Fibroblast of skin of right quadriceps (primary cell): ENCODE measurements at places on chromosomes 6 and 20.

DNA sequence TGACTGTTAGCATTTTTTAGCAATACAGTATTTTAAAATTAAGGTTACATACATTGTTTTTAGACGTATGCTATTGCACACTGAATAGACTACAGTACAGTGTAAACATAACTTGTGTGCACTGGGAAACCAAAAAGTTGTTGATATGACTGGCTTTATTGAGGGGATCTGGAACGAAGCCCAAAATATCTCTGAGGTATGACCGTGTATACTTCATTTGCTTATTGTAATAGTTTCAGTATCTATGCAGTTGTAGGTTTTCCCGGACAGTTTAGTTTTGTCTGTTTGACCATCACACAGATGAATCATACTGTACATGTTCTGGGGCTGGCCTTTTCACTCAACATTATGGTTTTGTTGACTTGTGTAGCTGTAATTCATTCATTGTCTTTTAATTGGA lies 6.9 kb upstream of the ZBTB12 start:
- DNase-seq, result peak; percentile 49

- DNase-seq, result no peak
These were observed 12.9 kb downstream of the RPS6KA2 start for GRCh38 chr6:166614171-166614583.

DNA sequence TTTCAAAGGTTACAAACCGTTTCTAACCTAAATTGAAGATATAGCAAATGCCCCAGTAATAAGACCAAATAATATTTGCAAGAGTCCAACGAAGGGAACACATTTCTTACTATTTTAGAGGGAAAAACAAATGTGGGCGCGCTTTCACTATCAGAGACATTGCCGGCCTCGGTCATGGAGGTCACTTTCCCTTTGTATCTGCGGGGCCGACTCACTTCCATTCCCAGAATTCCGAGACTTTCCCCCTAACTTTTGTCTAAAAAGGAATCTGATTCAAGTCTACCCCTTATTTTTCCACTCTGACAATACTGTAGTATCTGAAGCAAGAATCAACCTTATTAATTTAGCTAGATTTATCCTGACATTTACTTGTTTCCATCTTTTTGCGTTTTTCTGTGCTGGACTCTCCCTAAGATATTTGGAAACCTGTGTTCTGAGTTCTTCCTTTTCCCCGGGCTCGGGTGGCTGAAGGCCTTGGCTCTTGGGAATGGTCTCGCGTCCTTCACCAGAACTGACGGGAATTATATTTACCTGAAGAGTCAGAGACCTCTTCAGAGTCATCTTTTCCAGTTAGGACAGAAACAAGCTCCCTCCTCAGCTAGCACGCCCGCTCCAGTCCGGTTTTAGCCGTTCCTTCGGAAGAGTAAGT lies 71.8 kb upstream of the ZNF184 start:
- no peak for DNase-seq

DNA sequence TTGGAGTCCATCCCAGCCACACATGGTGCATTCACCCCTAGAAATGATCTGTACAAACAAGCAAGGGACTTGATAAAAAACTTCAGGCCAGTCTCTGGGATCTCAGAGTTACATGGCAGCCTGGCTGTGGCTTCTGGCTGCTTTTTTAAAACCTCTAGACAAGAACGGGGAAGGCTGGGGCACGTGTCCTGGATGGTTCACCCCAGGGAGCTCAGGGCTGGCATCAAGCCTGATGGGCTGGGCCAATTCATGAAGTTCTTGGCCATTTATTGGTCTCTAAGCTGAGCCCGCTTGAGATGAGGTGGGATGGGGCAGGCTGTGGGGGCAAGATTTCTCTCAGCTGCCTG lies 10.4 kb upstream of the ZFAND3 start:
- DNase-seq, result no peak

DNA sequence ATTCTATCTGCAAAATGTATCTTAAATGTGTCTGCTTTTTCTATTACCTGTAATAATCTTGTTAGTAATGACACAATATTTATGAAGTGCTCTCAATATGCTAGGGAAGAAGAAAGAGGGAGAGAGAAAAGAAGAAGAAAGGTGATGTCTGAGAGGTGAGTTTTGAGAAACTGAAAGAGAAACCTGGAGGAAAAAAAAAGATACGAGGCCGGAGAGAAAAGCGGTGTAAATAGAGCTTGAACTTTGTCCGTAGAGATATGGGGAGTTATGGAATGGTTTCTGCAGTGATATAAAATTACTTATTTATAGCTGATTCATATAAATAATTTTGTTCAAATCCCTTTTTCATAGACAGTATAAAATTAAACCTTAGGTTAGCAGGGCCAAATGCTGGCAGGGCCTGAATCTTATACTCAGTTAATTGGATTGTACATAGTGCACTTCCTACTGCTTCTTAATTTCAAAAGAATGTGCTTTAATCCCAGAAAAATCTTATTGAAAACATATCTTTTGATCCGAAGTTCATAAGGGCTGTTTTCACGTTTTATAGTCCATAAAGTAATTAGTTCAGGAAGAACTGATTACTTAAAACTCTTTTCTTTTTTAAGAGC lies 43.0 kb downstream of the MYB start:
- no peak for DNase-seq

- no peak for DNase-seq
These were observed 63.4 kb upstream of the MRPS10 start for GRCh38 chr6:42280966-42281533.

DNA sequence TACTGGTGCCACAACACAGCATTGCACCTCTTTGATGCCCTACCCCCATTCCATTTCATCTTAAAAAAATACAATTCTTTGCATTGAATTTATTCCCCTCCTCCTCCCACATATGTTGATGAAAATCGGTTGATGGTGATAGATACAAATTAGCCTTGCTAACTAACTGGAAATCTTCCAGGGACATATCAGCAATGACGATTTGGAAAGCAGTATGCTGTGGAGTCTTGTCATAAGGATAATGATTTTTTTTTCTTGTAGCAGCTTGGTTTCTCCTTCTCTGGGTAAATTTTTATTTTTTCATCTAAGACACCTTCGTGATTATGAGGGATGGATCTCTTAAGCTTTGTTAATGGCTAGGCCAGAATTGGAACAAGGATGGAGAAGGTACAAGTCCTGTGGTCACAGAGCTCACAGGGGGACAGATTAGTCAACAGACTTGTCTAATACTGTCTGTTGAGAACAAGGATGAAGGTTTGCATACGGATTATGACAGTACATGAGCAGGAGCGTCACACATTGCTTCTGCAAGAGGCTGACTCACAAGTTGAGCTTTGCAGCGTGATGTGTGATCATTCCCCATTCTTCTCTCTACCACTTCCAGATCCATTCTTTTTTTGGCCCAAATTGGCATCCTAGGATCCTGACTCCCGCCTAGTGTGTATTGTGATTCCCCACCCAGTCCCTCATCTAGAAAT lies 233.1 kb upstream of the FERMT1 start:
- DNase-seq, result no peak

- no peak for DNase-seq
These were observed 215.6 kb upstream of the CHD6 start for GRCh38 chr20:41833739-41834138.

GRCh38 chr6:146851837-146852236 lies 253.1 kb downstream of the ADGB start:
- DNase-seq, result peak; percentile 92

- peak; percentile 72 for DNase-seq
These were observed 125.1 kb upstream of the NXT1 start for GRCh38 chr20:23225407-23226060.

GRCh38 chr20:2911200-2911599 lies 37.9 kb downstream of the PTPRA start:
- no peak for DNase-seq

- DNase-seq, result no peak
These were observed 1.8 kb upstream of the JPH2 start for GRCh38 chr20:44188752-44189151.

DNA sequence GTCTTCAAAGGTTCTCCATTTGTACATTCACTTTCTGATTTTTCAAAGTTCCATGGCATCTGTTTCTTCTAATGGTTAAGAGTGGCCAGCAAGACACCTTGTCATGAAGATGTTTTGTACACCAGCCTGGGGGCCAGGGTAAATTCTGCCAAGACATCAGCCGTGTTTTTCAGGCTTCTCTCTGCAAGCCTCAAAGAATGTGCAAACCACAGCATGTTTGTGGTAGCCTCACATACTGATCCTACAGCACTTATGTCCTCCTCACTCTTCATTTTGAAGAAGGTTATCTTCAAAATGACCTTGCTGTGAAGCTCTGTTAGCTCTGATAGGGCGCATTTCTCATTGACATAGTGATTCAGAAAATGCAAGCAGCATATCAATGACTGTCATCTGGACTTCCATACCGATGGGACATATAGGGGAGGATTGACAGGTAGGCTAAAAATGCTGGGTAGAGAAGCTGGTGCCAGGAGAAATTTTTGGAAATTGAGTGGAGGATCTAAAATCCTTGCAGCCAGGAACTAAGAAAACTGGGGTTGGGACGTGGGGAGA lies 59.3 kb upstream of the SPTLC3 start:
- DNase-seq, result peak; percentile 22

GRCh38 chr20:52926505-52926904 lies 45.7 kb upstream of the TSHZ2 start:
- DNase-seq, result no peak

- no peak for DNase-seq
These were observed 14.8 kb upstream of the BTN3A2 start for GRCh38 chr6:26349964-26350857.

- DNase-seq, result no peak
These were observed 93.2 kb downstream of the JARID2 start for GRCh38 chr6:15339081-15339480.

DNA sequence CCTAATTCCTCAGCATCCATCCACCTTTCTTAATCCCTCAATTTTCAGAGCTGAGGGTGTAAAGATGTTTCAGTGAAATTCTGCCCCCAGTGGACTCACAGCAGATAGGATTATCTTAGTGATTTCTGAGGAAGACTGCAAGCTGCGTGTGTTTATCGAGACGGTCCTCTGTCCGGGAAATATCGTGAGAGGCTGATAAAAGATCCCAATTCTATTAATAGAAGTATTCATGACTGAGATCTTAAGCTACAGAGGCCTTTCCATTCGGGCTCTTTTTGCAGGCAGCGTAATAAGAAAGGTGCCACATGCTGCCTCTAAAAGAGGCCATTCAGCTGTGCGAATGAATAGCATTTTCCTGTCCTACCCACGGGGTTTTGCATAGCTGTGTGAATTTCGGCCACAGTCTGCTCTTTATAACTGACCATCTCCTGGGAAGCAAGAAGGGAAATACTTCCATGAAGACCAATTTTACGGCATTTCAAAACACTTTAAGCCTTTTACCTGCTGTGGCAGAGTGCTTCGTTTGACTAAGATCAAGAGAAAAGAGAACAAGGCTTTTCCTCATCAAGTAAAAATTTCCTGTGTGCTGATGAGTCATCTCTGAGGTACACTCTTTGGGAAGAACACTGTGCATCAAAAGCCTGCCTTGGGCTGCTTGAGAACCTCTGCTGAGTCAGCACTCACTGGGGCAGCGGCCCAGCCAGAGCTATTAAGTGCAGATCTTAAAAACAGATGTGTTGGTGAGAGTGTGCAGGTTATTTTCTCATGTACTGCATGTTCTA lies 208.8 kb downstream of the ARHGAP18 start:
- DNase-seq, result peak; percentile 96

DNA sequence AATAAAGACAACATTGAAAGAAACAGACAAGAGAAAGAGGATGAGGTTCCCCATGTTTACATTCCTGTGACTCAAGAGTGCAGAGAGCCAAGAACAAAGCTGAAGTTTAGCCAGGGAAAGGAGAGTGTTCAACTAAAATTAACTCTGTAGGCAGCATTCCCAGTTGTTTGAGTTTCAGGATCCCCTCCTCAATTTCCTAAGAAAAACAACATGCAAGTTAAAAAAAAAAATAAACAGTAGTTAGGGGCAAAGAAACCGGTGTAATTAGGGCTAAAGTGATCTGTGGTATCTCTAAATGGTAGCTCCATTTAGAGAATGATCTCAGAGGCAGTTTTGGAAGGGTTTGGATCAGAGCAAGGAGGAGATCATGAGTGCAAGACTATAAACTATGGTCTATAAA lies 30.9 kb upstream of the RAB23 start:
- peak; percentile 66 for DNase-seq

- DNase-seq, result no peak
These were observed 426.3 kb upstream of the NOX3 start for GRCh38 chr6:155881826-155882526.

- peak; percentile 6 for DNase-seq
These were observed 27.8 kb upstream of the SMIM28 start for GRCh38 chr6:138349891-138350290.

DNA sequence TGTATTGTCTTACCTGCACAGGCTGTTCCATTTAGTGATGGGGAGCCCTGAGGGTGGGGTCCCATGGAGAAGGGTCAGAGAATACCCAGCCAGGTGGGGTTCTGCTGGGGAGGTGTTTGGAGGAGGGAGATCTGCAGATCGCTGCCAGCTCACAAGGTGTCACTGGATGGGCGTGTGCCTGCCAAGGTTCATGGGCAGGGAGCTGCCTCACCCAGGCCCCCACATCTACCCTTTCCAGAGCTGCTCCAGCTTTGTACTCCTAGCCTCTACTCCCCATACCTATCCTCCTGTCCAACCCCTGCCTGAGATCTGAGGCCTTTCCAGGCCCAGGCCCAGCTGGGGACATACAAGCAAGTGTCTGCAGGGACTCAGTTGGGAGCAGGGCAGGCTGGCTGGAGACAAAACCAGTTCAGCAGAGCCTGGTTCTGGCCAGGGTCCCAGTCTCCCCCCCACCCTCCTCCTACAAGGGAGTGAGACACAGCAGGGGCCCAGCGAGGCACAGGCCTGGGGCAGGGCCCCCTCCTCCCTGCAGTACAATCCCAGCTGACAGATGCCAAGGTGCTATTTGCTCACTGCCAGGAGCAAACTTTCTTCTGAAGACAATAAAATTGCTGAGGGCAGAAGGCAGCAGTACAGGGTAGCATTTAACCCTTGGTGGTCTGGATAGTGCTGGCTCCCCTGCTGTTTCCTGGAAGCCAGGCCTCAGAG lies 19.7 kb downstream of the SPDEF start:
- no peak for DNase-seq

- DNase-seq, result no peak
These were observed 2.4 kb downstream of the PNPLA1 start for GRCh38 chr6:36272234-36272633.

DNA sequence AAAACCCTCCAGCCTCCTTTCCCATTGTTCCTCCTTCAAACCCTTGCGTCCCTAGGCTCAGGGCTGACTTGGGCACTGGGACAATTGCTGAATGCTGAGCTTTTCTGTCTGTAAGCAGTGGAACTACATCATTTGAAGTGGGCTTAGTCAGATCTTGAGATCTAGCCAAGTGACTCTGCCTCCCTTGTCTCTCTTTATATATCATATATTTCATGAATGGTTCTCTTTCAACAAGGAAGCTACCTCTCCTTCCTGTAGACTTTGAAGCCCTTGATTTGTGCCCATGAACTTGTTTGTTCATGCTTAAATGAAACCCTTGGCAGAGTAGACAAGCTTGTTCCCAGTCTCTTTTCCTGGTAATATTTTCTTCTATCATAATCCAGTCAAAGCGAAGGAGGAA lies 60.0 kb upstream of the KIF13A start:
- peak; percentile 53 for DNase-seq

GRCh38 chr6:32622545-32623401 lies 14.4 kb upstream of the HLA-DQA1 start:
- peak; percentile 29 for DNase-seq

- DNase-seq, result no peak
These were observed 199.2 kb upstream of the PMEPA1 start for GRCh38 chr20:57908704-57909630.

- DNase-seq, result no peak
These were observed 86.1 kb downstream of the FAM83B start for GRCh38 chr6:54932622-54933021.

GRCh38 chr6:4922488-4923037 lies 81.3 kb downstream of the RPP40 start:
- no peak for DNase-seq

- no peak for DNase-seq
These were observed 15.8 kb upstream of the FOXC1 start for GRCh38 chr6:1593958-1594314.

GRCh38 chr6:148959008-148959407 lies 212.2 kb downstream of the UST start:
- no peak for DNase-seq
